ENCODE measurements at places on chromosomes 2 and 18.

- DNase-seq, result no peak
Observed at GRCh38 chr2:203806761-203807160, 60.8 kb upstream of the CTLA4 start.

DNA sequence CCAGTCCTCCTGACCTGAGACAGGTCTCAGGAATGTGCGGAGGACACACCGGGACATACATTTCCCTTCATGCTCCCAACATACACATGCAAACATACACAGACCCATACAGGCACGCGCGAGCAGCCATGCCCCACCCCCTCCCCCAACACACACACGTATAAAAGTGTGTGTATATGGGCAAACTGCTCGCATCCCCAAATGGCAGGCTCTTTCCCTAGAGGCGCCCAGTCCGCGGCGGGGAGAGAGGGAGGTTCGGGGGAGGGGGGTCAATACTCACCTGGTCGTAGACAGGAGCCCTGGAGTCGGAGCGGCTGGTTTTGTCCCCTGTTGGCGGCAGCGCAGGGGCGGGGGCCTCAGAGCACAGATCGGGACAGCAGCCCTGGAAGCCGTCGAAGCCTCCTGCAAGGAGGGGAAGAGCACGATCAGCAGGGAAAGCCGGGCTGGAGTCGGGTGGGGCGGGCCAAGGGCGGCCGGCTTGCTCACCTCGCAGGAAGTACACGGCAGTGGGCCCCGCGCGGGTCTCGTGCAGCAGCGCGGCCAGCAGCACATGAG is 682 bp downstream of the DUSP2 start:
- no peak for DNase-seq

DNA sequence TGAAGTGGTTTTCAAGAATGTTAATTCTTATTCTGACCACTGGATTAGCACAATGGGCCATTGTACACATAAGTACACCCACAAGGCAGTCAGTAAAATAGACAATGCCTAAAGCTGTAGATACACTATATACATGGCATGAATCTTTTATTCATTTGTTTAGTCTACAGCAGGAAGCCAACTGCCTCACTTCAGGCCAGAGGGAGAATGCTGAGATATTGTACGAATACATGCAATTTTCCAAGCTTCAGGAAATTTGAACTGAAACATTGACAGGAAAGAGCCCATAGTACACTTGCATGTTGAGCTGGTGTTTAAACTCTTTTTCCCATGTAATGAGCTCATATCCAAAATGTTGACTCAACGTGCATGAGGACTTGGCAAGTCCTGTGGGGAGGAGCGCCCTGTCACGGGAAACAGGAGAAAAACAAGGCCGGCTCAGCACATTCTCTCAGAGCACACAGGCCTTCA is 111.6 kb upstream of the CYP1B1 start:
- no peak for DNase-seq

- no peak for DNase-seq
Observed at GRCh38 chr2:166365803-166366420, 9.8 kb downstream of the SCN9A start.

- no peak for DNase-seq
Observed at GRCh38 chr18:68406761-68407160, 308.1 kb downstream of the TMX3 start.

DNA sequence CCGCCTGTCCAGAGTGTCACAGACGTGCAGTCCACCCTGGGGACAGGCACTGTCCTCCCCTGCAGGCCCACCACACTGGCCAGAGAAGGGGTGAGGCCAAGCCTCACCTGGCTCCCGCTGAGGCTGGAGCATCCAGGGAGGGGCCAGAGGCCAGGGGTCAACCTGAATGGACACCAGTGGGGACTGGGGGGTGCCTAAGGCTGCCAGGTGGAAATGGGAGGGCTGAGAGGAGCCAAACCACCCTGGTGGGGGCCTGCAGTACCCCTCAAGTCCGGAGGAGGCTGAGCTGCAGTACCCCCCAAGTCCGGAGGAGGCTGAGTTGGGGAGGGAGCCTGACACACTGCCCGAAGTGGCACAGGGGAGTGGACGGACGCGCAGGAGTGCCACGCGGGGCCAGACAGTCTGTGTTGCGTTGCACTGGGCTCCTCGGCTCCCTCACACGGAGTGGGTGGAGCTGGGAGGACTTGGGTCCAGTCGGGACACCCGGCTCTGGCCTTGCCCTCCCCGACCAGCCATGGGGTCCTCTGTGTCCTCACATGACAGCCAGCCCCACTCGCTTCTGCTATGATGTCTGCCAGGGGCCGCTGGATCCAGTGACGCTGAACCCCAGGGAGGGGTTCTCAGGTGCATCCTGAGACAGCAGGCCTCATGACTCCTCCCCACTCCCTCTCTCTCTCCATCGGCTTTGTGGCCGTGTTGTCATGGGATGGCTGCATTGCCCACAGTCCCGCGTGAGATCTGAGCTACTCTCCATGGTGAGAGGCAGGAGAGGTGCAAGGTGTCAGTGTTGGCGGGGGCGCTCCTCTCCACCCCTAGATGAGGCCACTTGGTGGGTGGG is 22.3 kb upstream of the GPC1 start:
- no peak for DNase-seq

DNA sequence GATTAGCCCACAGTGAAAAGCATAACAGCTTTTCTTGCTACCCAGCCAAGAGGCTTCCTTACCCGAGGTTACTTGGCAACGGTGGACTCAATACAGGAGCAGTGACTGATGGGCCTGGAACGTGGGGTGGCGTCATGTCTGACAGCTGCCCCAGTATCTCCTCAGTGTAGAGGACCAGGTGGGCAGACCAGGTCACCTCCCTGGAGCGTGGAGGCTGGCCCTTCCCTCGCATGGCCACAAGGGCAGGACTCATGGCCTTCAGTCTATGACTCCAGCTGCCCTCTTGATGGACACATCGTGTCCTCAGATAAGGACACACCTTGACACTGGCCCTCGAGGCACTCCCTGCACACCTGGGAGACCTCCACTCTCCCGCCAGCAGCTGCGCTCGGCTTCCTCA is 6.4 kb downstream of the ASPRV1 start:
- DNase-seq, result no peak

- DNase-seq, result no peak
Observed at GRCh38 chr2:66426244-66427111, 8.4 kb upstream of the MEIS1 start.

GRCh38 chr2:172412984-172413492 is 14.3 kb upstream of the ITGA6 start:
- no peak for DNase-seq

GRCh38 chr18:59730896-59731295 is 33.7 kb upstream of the CCBE1 start:
- no peak for DNase-seq

DNA sequence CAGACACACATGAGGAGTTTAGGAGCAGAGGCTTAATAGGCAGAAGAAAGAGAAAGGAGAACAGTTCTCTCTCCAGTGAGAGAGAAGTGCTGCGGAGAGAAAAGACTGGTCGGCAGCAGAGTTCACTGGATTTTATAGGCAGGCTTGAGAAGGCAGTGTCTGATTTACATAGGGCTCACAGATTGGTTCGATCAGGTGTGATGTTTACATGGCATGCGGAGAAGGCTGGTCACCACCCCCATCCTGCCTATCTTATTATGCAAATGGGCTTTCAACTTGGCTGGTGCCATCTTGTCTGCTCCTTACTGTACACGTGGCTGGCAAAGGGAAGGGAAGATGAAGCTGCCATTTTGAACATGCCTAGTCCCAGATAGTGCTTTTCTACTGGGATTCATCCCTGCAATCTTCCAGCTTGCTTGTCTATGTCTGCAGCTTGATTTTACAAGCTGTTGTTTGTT is 113.4 kb downstream of the AP1S3 start:
- no peak for DNase-seq

- DNase-seq, result peak; percentile 60
Observed at GRCh38 chr18:71902482-71902881, 641.7 kb downstream of the CBLN2 start.

GRCh38 chr18:65651192-65651591 is 99.6 kb upstream of the CDH7 start:
- DNase-seq, result no peak

- DNase-seq, result no peak
Observed at GRCh38 chr2:138640921-138641676, 139.1 kb downstream of the NXPH2 start.

Measured in DMS153 (cell line).